Suppressor macrophage treated with lipopolysaccharide for 4 hours (primary cell): ENCODE measurements at places on chromosomes 4 and X.
A peak's percentile ranks its signal among the peaks of the same experiment; 100 is the strongest.

DNA sequence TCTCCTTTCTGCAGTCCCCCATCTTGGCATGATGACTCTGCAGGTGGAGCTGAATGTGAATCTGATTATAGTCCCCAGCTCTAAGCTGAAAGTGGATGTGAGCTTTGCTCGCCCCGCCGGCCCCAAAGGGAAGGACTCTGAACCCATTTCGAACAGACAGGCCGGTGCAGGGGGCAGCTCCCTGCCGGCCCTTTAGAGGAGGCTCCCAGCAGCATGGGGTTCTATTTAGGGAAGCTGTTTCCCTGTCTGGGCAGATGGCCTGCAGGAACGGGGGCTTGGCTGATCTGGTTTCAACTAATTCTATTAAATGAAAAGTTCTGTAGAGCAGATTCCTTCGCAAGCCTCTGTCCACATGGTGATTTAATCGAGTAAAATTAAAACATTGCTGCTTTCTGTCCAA lies 104.8 kb upstream of the MSX1 start:
- no peak for DNase-seq

DNA sequence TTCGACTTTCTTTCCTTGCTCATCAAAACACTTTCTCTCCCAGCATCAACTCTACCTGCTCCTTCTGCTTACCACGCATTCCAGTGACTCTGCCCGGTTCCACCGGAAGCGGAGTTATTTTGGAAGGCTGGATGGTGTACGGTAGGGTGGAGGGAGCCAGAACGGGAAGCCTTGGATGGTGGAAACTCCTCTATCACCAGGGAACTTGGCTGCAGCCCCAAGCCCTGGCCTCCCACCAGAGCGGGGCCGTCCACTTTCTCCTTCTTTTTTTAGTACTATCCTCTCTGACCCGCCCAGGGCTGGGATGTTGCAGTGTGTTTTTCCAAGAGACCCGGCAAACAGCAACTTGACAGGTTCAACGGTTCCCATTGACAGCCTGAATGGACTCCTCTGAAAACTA lies 27.6 kb downstream of the ADGRG2 start:
- no peak for DNase-seq

DNA sequence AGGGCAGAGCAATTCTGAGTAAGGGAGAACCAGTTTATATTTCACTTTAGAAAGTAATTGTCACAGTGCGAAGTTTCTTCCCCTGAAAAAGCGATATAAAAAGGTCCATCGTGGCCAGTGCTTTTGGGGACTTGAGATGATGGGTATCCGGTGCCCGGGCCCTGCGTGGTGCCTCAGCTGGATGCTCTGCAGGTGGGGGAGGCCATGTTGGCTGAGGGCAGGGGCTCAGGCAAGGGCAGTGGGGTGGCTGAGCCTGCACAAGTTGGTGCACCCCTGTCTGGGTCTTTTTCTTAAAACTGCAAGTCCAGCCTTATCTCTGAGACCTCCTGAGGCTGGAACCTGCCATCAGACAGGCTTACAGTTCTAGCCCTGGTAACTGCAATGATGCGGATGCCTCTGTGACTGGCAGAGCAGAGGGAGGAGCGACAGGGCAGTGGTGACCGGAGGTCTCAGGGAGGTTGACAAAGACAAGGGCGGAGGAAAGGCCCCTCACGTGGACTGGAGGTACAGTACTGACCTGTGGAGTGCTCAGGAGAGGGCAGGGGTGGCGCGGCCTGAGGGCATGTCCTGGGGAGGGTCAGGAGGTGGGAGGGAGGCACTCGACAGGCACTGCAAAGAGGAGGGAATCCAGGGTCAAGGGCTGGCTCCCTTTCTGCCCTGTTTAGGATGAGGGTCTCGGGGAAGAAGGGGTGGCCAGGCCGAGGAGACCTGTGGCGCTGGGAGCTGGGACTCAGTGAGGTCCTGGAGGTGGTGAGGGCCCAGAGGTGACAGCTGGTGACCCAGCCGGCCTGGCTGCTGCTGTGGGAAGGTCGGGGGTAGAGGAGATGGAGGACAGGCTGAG lies 1.8 kb downstream of the RGS12 start:
- DNase-seq = no peak

DNA sequence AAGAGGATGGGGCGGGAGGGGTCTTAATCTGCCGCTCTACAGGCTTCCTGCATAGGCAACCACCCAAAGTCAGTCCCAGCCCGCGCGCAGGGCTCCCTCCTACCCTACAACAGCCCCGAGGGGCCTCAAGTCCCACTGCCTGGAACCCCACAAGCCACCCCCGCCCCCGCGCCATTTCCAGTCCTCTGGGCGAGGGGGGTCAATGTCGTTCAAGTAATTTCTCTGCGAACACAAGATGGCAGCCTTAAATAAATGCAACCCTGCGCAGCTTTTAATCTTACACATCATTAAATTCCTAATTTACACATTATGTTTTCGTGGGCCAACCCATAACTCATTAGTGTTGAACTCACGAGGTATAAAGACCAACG lies 92.9 kb downstream of the BCOR start:
- no peak for DNase-seq

- DNase-seq = no peak
These were observed 432.8 kb downstream of the ANKRD50 start for GRCh38 chr4:124279741-124280140.

- DNase-seq = peak; percentile 95
These were observed 690.0 kb upstream of the HS3ST1 start for GRCh38 chr4:12118651-12119213.

- DNase-seq = no peak
These were observed 44.5 kb downstream of the SLC2A9 start for GRCh38 chr4:9976781-9977180.

GRCh38 chr4:22477136-22477812 lies 38.6 kb downstream of the ADGRA3 start:
- no peak for DNase-seq

DNA sequence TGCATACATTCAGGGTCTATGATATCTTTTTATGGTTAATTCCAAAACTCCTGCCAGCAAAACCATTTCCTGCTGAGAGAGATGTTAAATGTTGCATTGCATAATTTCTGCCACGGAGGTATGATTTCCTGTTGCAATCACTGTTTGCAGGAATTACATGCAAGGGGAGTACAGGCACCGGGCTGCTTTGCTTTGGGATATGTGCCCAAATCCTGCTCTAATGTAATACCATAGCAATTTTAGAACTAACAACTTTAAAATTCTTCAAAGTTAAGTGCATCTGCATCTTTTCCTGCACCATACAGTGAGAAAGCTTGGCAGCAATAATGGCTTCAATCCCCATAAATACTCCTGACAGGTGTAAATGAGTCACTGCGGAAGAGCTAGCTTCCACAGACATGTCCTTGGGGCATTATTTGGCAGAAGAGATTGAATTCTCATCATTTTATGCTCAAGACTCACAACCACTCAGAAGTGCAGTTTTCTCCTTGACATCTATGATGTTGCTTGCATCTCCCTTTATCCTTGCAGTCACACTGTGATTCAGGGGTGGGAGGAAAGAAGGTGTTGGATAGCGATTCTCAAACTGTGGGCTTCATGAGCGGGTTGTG lies 29.6 kb downstream of the TRIM2 start:
- DNase-seq = no peak

GRCh38 chr4:140296335-140297220 lies 76.9 kb upstream of the SCOC start:
- no peak for DNase-seq

GRCh38 chr4:41880840-41881831 lies 54.1 kb upstream of the TMEM33 start:
- no peak for DNase-seq
